ENCODE measurements at places on chromosomes 4 and X.
A peak's percentile ranks its signal among the peaks of the same experiment; 100 is the strongest.

DNA sequence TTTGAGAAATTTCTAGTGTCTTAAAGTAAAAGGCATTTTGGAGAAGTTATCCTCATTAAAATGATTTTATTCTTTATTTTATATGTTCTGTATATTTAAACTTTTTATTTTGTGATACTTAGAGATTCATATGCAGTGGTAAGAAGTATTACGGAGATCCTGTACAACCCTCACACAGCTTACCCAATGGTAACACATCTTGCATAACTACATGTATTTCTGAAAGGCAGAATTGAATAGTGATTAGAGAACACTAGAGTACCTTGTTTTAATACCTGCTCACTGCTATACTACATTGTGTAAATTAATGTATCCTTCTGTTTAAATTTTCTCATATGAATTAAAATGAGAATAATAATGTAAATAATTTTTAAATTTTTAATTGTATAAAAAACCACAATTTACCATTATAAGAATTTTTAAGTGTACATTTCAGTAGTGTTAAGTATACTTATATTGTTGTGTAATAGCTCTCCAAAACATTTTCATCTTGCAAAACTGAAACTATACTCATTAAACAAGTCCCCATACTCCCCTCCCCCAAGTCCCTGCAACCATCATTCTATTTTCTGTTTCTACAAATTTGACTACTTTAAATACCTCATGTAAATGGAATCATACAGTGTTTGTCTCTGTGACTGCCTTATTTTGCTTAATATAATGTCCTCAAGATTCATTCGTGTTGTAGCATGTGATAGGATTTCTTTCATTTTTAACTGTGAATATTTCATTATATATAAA lies 45.4 kb downstream of the INTS12 start:
- no peak for DNase-seq

DNA sequence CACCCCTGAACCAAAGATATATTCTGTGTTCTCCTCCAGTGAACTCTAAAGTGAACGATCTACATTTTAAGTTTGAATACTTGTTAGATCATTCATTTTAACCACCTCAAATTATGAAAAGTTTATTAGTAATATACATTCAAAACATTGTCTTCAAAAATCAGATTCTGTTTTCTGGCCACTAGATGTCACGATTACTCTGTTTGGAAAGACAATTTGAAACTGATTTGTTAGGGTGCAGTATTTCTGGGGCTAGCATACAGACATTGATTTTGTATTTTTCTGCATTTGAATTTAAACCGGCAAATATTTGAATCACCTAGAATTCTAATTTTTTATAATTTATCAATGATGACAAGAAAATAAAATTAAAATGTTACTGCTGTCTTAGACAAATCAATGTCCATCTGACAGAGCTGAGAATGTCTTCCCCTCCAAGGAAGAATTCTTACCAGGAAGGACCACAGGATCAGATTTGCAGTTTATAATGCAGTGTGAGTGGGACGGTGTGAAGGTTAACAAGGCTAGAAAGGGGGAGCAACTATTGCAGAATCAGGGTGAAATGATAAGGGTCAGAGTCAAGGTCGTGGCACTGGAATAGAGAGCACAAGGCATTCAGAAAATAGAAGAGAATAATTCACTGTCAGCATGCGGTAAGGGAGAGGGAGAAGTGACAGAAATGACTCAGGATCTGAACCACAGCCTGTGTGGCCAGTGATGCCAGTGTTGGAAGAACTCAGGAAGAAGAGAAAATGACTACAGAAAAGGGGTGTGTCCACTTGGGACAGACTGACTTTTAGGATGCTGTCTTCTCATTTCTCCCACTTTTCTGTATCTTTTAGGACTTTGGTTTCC lies 91.6 kb downstream of the ANXA10 start:
- no peak for DNase-seq

GRCh38 chrX:344371-344901 lies 25.8 kb upstream of the GTPBP6 start:
- no peak for DNase-seq

- DNase-seq: no peak
Measured at GRCh38 chr4:10761903-10762302, 77.3 kb upstream of the CLNK start.

- DNase-seq: no peak
Measured at GRCh38 chr4:152981278-152981677, 45.2 kb downstream of the FHDC1 start.

DNA sequence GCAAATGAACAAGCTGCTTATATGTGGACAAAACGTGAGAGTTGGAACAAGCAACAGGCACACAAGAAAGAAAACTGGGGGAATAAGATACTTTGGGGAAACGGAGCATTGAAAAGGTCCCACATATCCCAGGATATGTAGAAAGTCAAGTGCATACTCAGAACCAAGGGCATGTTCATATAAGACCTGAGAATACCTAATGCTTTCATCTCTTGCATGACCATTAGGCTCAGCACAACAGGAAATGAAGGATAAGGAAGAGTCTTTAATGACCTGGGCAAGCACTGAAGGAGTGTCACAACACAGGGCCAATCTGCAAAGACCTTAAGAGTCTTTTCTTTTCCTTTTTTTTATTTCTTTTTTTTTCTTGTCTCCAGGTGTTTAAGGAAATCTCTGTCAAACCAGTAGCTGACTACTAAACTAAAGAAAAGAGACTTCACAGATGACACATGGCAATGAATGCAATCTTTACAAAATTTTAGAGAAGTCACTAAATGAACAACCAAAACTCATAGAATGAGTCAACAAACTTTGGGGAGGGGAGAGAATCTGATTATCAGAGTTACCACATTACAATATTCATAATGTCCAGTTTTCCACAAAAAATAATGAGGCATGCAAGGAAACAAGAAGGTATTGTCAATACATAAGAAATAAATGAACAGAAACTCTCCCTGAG lies 67.9 kb upstream of the STK26 start:
- DNase-seq: no peak

GRCh38 chr4:4490041-4490440 lies 51.8 kb downstream of the STX18 start:
- no peak for DNase-seq

- no peak for DNase-seq
Measured at GRCh38 chr4:80566203-80566872, 230.8 kb downstream of the CFAP299 start.

- DNase-seq: no peak
Measured at GRCh38 chr4:155667222-155667567, 547 bp downstream of the GUCY1A1 start.

- no peak for DNase-seq
Measured at GRCh38 chr4:84954982-84955567, 11.4 kb downstream of the WDFY3 start.

- peak; percentile 17 for DNase-seq
Measured at GRCh38 chrX:16528620-16529019, 121.3 kb upstream of the S100G start.

GRCh38 chrX:118503260-118504041 lies 7.8 kb downstream of the DOCK11 start:
- DNase-seq: no peak

GRCh38 chrX:67523932-67524331 lies 19.9 kb upstream of the AR start:
- no peak for DNase-seq

DNA sequence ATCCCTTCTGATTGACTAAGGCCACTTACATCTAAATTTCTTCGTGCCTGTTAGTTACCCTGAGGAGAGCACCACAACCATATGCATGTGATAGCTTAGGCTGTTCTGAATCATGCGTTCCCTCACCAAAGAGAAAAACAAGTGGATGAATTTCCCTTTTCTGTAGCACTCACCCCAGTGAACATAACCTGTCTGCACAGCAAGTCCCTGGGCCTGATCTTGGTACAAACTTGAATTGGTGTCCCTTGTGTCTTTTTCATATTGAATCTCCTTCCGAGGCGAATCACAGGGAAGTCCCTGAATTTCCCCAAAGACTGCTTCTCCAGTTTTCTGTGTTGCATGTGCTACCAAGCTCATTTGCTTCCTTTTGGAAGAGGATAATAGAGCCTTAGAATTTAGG lies 100.4 kb downstream of the KLHL8 start:
- no peak for DNase-seq

DNA sequence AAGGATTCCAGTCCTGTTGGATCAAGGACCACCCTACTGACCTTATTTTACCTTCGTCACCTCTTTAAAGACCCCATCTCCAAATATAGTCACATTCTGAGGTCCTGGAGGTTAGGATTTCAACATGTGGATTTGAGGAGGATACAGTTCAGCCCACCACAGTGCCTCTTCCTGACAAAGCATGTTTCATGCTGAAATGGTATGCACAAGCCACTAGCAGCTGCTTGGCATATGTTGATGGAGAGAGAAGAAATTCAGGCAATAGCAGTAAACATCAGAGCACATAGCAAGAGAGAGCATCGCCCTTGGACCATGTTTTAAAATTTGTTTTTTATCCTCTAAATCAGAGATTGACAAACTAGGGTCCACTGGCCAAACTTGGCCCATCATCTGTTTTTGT lies 172.1 kb downstream of the PRKX start:
- DNase-seq: no peak

DNA sequence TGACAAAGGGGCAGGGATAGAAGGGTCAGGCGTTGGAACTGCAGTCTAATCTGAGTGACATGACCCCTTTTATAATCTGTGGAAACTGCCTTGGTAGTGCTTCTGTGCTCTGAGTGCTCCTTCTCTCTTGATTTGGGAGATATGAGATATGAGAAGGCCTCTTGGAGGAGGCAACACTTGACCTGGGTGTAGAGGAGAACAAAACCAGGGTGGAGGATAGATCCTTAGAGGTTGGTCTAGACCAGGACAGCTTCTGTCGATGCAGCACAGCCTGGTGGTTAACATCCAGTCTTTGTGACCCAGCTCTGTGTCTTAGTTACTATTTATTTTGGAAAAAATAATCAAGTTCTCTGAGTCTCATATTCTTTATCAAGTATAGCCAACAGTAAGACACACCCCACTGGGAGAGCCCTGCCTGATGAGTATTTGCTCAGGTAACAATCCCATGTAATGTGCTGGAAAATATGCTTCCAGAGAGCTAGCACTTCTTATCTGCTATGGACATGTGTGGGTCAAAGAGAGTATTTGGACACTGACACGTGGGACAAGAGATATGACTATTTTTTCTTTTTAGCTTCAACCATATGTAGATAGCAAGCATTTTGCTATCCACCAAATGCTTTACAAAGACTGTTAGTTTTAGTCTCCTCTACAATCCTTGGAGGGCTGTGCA lies 9.1 kb downstream of the USP51 start:
- DNase-seq: no peak

GRCh38 chrX:124476562-124476961 lies 130.2 kb downstream of the SH2D1A start:
- no peak for DNase-seq

DNA sequence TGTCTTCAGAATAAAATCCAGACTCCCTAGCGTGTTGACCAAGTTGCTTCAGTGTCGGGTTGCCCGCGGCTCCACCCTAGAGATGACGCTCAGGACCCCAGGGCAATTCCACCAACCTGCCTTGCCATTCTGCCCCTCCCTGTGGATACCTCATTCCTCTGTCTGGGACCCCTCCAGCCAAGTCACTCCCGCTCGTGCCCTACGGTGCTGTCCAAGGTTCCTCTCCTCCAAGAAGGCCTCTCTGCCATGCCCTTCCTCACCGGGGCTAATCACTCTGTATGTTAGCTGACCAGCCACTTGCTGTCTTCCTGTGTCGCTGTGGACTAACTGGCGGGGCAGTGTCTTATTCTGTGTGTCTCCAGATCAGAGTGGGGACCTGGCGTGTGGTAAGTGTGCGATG lies 46.6 kb downstream of the TENM3 start:
- no peak for DNase-seq

GRCh38 chr4:69749771-69750170 lies 10.6 kb downstream of the SULT1B1 start:
- DNase-seq: no peak

DNA sequence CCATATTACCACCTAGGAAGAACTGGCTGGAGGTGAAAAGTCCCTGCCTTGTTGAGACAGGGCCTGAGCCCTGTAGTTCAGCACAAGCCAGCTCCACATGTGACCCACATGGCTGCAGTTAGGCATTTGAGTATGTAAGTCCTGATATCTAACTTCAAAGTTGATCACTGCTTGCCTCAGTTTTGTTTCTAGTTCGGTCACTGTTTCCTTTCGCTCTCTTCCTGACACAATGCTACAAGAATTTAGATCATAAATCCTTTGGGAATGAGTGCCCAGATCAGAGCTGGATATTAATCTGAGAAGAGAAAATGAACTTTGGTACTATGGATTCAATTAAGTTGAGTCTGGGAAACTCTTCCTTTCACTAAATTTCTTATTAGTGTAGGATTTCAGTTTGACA lies 48.4 kb downstream of the AKAP4 start:
- DNase-seq: no peak

GRCh38 chrX:137081239-137081638 lies 47.4 kb upstream of the GPR101 start:
- DNase-seq: no peak

DNA sequence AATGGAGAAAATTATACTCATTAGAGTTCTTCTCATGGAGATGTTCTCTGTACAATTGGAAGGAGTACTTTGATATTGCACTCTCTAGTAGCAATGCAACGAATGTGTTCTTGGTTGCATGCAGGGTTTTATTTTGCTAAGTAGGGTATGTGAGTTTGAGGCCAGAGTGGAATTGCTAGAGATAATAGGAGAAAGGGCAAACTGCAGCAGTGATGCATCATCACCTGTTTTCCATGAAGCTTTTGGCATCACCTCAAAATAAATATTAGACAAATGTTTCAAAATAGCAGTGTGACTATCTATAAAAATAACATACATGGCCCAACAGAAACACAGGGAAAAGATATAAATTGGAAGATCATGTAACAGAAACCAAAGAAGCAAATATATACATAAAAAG lies 93.3 kb downstream of the TIGD2 start:
- DNase-seq: no peak

DNA sequence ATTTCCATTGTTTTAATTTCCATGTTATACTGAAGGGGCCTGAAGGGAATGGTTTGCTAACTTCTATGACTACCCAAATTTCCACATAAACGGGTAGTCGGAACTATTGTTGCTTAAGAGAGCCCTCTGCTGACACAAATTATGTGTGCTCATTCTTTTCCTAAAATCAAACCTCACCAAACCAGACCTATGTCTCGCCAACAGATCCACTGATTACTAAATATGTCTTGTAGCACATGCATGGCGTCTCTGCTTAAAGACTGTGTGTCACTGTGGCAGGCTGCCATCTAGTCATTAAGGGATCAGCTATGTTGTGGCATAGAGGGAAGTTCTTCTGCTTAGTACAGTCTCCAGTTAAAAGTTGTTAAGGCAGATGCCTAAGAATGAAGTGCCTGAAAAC lies 25.1 kb downstream of the PIR start:
- no peak for DNase-seq

DNA sequence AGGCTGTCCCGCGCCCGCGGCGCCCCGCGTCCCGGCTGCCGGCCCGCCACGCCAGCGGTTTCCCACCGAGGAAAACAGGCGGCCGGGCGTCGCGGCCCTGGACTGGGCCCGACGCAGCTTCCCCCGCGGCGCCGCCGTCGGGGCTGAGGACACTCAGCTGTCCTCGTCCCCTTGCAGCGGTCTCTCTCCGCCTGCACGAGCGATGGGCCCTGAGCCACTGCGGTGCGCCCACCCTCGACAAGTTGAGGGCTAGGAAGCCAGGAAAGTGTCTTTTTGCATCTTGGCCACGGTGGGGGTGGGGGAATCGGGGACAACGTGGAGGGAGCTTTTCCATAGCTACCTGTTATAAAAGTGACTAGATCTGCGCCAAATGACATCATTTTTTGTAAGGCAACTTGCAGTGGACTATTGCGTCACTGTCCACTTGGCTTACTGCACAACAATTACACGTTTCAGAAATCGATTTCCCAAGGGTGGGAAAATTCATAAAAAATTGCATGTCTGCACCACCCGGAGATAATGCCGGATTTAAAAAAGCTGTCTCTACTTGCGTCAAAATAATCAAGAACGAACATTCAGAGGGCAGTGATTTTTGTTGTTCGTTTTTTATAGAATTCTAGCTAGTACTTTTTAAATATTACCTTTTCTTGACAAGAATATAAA lies 1.1 kb downstream of the KLHL15 start:
- DNase-seq: no peak
